ENCODE measurements at places on chromosomes 12 and 14. TPM values are rescaled to one million over a fixed set of nuclear protein-coding genes. Genes with fewer than 3 reads are reported as not detected.

- DNase-seq: no peak
Measured at GRCh38 chr12:113478351-113479011, 6.8 kb upstream of the LHX5 start.

DNA sequence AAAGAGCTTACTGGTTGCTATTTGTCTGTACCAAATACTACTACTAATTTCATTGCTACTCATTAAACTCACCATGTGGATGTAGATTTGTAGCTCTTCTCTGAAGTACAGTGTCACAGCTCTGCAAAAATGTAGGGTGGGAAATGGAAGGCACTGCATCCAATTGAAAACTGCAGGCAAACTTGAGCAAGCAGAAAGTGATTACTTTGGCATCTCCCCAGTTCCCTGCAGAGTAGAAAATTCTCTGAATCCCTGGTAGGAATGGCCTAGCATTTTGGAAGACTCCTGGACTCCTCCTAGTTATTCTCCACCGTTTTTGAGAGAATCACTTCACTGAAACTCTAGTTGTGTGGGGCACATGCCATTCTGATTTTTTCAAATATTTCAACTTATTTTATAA, 239.1 kb downstream of the DIO2 start:
- DNase-seq: no peak

GRCh38 chr12:122590990-122591389, 63.9 kb downstream of the KNTC1 start:
- DNase-seq: no peak

DNA sequence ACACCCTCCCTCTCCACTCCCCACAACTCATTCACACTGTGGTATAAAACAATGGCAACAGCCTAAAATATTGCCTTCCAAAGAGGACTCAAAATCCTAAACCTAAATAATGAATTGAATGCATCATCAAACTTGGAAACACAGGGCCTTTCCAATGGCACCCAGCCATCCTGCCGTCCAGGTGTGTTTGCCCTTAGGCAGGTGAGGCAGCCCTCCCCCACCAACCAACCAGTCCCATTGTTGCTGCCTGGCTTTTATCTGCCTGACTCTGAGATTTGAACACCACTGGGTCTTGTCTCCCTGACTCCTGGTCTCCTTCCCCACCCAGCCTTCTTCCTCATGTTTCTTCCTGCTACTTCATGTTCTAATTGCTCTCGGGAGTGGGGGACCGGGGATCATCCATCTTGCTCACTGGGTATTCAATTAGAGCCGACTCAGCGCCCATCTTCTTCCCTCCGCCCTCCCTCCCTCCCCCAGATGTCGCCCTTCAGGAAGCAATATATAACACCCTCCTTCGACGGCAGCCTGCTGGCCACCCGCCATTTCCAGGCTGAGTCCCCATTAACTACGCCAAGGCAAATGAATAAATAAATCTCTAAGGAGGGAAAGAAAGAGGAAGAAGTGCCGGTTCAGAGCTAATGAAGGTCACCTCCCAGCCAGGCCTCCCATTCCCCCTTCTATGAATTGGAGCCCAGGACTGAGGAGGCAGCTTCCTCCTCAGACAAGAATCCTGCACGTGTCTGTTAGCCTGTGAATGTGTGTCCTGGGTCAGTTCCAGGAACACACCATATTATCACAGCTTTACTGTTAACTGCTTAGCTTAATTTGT, 36.3 kb upstream of the NTF3 start:
- no peak for DNase-seq

OAS3 gene
- total RNA-seq: 33.3 TPM

GRCh38 chr14:68528040-68528687, 264.7 kb downstream of the ZFP36L1 start:
- no peak for DNase-seq

GRCh38 chr14:97177016-97177415, 379.8 kb downstream of the VRK1 start:
- DNase-seq: peak; percentile 20

GRCh38 chr14:92552066-92552465, 38.5 kb downstream of the RIN3 start:
- no peak for DNase-seq

GRCh38 chr12:69342421-69342820, 5.8 kb upstream of the LYZ start:
- DNase-seq: no peak

PHLDA1 gene
- total RNA-seq: 159 TPM

GRCh38 chr12:43882578-43883178, 46.8 kb downstream of the TMEM117 start:
- peak; percentile 56 for DNase-seq

DNA sequence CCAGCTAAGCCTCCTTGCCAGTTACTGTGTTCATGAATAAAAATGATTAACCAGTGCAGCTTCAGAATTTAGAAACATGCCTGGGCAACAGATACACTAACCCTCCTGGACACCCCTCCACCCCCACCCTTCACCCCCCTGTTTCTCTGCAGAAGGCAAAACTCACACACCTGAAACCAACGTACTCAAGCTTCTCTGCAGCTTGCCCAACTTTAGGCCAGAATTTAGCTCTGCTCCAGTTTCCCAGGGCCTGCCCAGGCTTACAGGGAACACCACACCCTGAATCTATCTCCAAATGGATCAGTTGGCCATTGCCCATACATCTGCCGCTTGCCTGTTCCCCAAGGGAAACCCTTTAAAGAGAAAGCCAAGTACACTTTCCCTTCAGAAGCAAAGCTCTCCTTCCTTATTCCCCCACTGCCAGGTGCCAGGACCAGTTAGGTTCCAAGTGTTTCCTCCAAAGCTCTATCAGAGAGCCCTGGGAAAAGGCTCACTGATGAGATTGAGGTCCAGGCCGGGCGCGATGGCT, 1.8 kb upstream of the SPPL3 start:
- DNase-seq: no peak

DNA sequence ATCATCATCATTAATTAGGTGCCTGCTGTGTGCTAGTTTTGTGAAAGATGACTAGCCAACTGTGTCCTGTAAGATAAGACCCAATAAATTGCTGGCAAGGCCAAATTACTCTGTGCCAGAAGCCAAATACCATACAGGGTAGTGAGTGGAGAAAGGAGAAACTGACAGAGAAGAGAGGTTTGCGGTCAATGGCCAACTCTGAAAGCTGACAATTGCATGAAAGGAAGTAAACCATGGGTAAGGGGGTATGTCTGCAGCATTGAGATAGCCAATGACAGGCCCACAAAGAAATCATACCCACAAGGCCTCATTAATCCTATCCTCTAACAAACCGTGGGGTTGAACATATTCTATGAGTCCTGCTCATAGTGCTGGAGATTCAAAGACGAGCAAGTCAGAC, 236.6 kb upstream of the CCDC196 start:
- DNase-seq: no peak

IFNG gene
- total RNA-seq: 0.33 TPM

- no peak for DNase-seq
Measured at GRCh38 chr14:101965181-101965544, 790 bp downstream of the DYNC1H1 start.

LDHB gene
- 552 TPM for total RNA-seq

- DNase-seq: no peak
Measured at GRCh38 chr12:108629824-108630476, 3.7 kb downstream of the SELPLG start.

DNA sequence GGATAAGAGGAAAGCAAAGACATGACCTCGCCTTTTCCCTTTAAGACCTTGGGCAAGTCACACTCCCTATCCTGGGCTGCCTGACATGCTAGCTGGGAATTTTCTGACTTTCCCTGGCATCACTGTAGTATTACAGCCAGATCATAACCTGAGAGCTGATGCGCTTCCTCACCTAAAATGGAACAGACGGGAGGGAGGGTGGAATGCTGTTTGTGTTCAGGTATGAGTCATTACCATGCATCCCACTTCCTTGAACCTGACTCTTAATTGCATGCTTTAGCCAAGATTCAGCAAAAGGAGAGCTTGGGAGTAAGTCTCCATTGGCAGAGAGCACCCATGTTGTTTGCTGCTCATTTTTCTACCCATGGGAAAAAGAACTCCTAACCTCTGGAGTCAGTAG, 156.5 kb downstream of the KCNK10 start:
- DNase-seq: no peak

FOXM1 gene
- total RNA-seq: 71.2 TPM

CYP46A1 gene
- 0.36 TPM for total RNA-seq

GRCh38 chr12:98999559-98999958, 354.5 kb downstream of the APAF1 start:
- DNase-seq: no peak

SRSF5 gene
- 154 TPM for total RNA-seq

DNA sequence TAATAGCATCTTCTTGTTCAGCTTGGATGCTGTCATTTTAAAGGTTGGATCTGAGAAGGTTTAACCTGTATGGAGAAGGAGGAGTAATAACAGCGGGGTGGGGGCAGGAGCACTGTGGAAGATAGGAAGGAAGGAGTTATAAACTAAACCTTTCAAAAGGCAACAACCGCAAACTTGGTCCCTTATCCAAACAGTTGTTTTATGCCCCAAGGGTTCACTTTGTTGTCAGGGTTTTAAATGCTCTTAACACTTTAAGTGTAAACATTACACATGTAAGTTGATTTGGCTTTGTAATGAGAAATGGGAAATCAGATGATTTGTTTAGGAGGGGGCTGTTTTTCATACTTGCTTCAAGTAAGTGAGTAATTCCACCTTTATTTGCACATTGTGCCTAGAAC, 3.0 kb downstream of the NPAS3 start:
- DNase-seq: no peak

DNA sequence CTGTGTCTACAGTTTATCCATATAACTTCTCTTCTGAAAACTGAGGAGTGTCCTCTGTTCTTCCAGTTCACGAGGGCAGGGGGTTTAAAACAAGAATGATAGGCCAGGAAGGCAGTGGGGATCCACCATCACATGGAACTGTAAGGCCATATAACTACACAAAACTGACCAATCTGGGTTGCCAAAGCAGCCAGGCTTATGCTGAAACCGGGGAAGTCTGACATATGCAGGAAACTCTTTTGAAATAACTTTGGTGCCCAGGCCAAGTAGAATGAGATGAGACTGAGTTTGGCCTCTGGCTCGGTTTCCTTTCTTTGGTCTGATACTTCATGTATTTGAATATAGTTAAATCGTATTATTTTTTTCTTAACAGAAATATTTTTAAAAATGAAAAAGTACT, 18.0 kb upstream of the ATF1 start:
- no peak for DNase-seq

EIF5 gene
- total RNA-seq: 238 TPM

NRIP2 gene
- total RNA-seq: not detected

DNA sequence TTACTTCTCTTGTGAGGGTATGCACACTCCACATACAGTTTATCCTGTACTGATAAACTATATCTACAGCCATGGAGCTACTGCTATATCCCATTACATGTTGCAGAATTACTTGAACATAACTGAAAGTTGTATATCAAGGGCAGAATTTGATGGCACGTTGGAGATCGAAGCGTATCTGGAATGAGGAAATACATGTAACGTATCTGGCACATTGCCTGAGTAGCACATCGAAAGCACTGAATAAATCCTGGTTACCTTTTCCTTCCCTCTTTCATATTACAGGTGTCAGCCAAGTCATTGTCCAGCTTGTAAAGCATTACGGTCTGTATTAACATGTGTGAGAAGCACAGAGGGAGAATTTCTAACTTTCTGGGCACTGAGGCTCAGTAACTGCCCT, 42.1 kb upstream of the LIN7A start:
- DNase-seq: no peak

GRCh38 chr12:7758766-7759140, 6.3 kb upstream of the NANOGNB start:
- no peak for DNase-seq

DNA sequence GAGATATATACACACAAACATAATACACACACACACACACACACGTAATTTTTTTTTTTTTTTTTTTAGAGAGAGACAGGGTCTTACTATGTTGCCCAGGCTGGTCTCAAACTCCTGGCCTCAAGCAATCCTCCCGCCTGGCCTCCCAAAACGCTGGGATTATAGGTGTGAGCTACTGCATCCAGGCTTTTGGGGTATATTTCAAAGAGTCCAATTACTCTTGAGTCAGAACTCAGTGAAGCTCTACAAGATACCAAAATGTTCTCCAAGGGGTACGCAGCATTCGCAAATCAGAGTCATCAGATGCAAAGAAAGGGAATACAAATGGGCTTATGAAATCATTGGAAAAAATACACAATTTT, 54.0 kb downstream of the PHLDA1 start:
- no peak for DNase-seq

GRCh38 chr12:20476551-20476950, 108.2 kb downstream of the PDE3A start:
- DNase-seq: no peak

- DNase-seq: no peak
Measured at GRCh38 chr14:69760810-69761209, 6.1 kb upstream of the SRSF5 start.

GRCh38 chr14:33219957-33220356, 281.3 kb downstream of the NPAS3 start:
- no peak for DNase-seq

GRCh38 chr12:124508381-124509079, 58.9 kb downstream of the NCOR2 start:
- DNase-seq: no peak

AICDA gene
- total RNA-seq: not detected

- no peak for DNase-seq
Measured at GRCh38 chr14:70416338-70416724, 559 bp downstream of the SYNJ2BP start.

GRCh38 chr14:59055439-59056045, 132.9 kb upstream of the DAAM1 start:
- DNase-seq: peak; percentile 24

- DNase-seq: no peak
Measured at GRCh38 chr14:89252887-89253532, 164.0 kb downstream of the FOXN3 start.

GRCh38 chr12:263574-263973, 938 bp upstream of the SLC6A13 start:
- DNase-seq: no peak

GCH1 gene
- total RNA-seq: 3.6 TPM

DNA sequence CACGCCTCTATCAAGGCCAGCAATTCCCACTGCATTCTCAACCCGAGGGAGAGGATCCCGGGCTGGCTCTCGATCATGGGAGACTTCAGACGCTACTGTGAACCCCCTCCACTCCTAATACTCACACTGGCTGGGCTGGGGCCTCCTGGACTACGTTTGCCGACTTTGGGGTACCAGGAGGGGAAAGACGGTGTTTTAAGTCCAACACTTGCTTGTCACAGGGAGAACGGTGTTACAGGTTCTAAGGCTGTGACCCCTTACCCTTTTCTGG, 463 bp downstream of the NACA start:
- DNase-seq: no peak

- DNase-seq: no peak
Measured at GRCh38 chr14:54572316-54572715, 5.4 kb downstream of the SAMD4A start.

PTPRQ gene
- total RNA-seq: not detected

GRCh38 chr14:37252434-37252833, 54.7 kb downstream of the MIPOL1 start:
- DNase-seq: no peak

RFX4 gene
- total RNA-seq: not detected

- peak; percentile 36 for DNase-seq
Measured at GRCh38 chr12:54749191-54749818, 101.1 kb upstream of the DCD start.

SERPINA9 gene
- total RNA-seq: not detected

GRCh38 chr14:62894736-62895135, 150.5 kb downstream of the KCNH5 start:
- DNase-seq: no peak

SMIM41 gene
- total RNA-seq: not detected

MLH3 gene
- total RNA-seq: 17.0 TPM

- DNase-seq: no peak
Measured at GRCh38 chr14:101398011-101398410, 163.3 kb upstream of the DIO3 start.

- no peak for DNase-seq
Measured at GRCh38 chr12:3795066-3795465, 42.2 kb upstream of the CRACR2A start.

- no peak for DNase-seq
Measured at GRCh38 chr14:74865156-74865555, 10.8 kb downstream of the PROX2 start.
